Fibroblast of skin of back (primary cell): ENCODE measurements at places on chromosomes 4 and X.

GRCh38 chr4:25424539-25425228 lies 47.6 kb downstream of the ANAPC4 start:
- no peak for DNase-seq

GRCh38 chr4:150447356-150447755 lies 134.6 kb upstream of the MAB21L2 start:
- no peak for DNase-seq

DNA sequence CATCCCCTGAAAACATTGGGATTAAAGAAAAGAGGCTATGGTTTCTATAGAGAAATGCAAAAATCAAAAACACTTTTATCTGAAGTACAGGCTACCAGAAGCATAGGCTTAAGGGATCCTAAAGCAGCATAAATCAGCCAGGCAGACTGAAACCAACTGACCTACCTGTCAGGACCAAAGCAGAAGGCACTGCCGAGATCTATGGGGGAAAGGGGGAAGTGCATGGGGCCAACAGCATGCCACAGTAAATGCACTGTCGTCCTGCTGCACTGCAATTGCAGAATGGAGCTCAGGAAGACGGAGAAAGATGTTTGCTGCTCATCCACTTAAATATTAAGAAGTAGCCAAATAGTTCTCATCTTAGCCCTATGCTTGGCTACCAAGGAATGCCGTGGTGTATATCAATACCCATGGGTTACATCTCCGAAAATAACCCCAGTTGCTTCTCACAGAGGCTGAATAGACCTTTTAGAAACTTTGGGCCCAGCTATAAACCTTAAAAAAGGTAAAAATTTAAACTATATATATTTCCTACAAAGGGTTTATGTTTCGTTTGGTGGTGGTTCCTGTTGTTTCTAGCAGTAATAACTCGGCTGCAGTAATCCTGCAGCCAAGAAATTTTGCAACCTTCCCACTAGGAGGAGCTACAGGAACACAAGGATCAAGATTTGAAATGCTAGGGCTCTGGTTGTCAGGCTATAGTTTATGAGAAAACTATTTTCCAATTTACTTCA lies 312.2 kb upstream of the DIAPH2 start:
- peak; percentile 49 for DNase-seq

DNA sequence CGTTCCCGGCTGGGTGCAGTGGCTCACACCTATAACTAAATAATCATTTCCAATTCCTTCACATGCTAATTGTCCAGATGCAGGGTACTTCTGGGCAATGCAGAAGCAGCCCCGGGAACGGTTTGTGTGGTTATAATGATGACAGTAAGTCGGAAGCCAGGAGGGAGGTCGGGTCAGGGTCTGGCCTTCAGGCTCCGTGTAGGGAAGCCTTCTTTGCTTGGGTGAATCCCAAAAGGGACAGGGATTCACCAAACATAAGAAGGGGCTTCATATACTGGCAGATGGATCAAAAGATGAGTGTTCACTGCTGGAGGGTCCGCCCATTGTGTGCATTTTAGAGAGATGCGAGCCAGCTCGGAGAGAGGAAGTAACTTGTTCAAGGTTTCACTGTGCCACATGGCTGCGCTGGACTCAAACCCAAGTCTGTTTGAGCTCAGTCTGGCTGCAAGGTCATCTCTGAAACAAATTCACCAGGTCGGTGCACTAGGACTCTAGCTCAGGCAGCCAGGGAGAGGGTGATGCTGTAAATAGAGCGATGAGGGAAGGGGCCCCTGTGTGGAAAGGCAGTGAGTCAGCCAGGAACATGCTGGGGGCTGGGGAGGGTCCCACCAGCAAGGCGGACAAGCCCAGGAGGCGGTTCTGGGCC lies 4.8 kb upstream of the KIAA0232 start:
- DNase-seq = no peak

DNA sequence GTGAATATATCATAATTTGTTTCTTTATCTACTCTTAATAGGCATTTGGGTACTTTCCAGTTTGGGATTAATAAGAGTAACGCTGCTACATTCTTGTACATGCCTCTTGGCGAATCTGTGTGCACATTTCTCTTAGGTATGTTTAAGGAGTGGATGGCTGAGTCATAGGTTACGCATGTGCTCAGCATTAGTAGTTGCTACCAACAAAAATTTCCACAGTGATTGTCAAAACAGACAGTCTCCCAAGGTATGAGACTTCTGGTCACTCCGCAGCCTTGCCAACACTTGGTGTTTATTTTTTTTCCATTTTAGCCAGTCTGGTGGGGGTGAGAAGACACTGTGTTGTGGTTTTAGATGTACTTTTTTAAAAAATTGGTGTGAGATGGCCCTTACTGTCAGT lies 44.6 kb downstream of the FGFBP1 start:
- DNase-seq = peak; percentile 96

- DNase-seq = no peak
Observed at GRCh38 chr4:7738458-7739076, 201.1 kb downstream of the AFAP1 start.

DNA sequence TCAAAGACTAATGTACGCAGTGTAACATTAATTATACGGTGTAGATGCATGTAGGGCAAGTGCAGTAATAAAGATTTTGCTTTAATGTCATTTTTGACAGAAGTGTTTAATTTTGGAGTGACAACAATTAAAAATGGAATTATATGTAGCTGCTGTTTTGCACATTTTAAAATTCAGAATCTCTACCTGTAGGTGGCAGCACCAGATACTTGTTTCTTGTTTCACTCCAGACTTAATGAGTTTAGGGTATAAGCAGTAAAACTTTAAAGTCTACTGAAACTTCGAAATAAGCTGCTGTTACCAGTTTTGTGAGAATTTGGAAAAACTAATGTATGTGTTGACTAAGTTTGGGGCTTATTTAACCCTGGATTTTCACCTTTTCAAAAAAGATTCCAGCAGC lies 144.9 kb downstream of the POLA1 start:
- peak; percentile 29 for DNase-seq

- peak; percentile 17 for DNase-seq
Observed at GRCh38 chr4:24915121-24915922, 2.5 kb upstream of the CCDC149 start.

DNA sequence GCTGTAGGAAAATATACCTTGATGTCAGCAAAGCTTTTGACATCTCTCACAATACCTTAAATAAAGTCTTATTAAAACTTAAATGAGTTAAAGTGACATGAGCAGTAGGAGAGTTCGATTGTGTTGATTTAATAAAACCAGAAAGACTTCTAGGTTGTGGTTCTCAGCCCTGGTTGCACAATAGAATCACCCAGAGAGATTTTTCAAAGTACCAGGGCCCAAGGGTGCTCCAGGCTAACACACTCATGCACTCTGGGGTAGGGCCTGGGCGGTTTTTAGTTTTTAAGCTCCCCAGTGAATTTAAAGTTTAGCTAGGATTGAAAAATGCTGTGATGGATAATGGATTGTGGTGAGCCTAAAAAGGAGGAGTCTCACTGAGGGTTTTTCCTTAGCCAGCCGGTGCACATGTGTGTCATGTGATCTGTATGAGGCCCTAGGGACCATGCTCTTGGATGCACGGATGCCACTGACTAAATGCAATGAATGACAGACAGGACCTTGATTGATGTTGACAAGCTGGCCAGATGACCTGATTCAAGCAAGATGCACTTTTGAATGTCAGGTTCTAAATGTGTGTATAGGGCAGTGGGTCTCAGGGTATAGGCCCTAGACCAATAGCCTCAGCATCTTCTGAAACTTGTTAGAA lies 185.0 kb downstream of the PTTG2 start:
- DNase-seq = no peak

- DNase-seq = no peak
Observed at GRCh38 chr4:142874684-142875083, 28.6 kb upstream of the INPP4B start.

- peak; percentile 16 for DNase-seq
Observed at GRCh38 chr4:127709456-127709855, 20.7 kb upstream of the SLC25A31 start.

- DNase-seq = peak; percentile 83
Observed at GRCh38 chrX:153474718-153475117, 4.3 kb upstream of the HAUS7 start.

DNA sequence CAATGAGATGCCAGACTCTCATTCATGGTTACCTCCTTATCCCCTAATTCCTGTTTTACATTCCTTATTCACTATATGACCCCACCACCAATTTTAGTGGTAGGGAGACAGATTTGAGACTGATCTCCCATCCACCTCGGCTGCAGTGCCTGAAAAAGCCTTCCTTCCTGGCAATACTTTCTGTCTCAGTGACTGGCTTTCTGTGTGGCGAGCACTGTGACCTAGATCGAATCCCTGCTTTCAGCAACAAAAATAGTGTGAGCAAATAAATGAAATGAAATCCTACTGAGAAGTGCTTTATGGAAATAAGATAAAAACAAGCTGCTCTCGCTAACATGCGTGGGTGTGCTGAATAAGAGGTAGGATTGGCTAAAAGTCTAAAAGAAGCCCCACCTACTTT lies 165.3 kb downstream of the GPM6A start:
- DNase-seq = no peak

DNA sequence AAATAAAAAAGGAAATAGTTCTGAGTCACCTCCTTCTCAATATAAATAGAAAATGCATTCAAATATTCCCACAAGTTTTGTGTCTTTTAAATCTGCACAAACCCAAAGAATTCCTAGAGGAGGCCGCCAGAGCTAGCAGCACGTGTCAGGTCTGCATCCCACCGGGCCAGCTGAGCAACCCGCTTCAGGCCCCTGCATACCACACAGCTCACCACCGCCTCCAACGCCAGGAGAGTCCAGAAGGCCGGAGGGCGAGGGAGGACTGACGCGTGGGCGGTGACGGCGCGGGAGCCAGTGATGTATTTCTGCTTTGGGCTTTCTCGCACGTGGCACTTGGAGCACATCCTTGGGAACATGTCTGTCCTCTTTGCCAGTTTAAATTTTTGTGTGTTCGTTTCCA lies 61.9 kb upstream of the CLDN34 start:
- peak; percentile 62 for DNase-seq

DNA sequence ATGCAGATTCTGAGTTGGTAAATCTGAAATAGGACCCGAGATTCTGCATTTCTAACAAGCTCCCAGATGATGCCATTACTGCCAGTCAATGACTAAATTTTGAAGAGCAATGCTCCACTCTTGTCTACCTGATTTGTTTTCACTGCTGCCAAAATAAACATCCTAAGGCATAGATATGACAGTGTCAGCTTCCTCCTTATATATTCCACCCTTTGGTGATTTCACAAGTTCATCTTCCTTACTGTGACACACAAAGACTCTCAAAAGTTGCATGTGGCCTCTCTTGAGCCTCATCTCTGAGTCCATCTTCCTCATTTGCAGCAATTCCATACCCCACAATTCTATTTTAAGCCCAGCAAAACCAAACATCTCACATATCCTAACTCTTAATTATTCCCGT lies 110.9 kb downstream of the FBXW7 start:
- DNase-seq = no peak

DNA sequence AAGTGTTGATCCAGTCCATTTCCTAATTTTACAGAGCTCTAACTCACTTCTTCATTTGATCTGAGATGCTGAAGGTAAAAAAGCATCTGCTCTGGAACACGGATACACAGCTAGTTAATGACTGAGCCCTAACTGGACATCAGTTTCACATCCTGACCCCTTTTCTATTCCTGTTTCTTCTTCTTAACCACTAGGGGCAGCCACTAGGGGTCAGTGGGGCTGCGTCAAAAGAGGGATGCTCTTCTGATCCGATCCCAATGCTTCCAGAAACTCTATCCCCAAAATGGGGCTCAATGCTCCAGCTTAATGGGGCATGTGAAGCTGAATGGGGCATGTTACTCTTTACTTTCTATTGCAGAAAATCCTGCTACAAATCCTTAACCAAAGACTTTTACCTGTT lies 33.4 kb upstream of the PHKA2 start:
- peak; percentile 33 for DNase-seq

DNA sequence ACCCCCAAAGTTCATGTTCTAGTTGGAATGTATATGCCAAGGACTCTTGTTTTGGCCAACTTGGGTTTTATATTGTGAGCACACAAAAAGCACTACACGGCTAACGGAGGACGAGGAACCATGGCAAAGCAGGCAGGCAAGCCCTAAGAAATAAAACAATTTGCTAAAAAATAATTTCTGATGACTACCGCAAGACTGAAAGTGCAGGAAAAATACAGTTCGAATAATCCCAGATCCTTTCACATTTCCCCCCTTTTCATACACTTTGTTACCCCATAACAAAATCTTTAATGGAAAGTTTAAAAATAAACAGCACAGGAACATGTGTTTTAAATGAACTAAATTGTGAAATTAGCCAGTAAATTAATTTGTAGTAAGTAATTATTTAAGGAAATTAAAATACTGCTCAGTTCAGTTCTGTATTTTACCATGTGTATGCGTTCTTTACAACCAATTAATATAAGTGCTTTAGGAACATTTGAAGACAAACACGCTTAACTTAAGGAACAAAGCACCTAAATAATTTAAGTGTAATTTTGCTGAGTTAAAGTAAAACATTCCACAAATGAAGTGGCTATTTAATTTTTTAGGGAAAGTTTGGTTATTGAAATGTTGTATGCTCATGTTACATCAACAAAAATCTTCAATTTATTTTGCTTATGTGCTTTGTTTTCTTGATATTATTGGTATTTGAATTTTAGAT lies 12.4 kb upstream of the PITX2 start:
- no peak for DNase-seq

DNA sequence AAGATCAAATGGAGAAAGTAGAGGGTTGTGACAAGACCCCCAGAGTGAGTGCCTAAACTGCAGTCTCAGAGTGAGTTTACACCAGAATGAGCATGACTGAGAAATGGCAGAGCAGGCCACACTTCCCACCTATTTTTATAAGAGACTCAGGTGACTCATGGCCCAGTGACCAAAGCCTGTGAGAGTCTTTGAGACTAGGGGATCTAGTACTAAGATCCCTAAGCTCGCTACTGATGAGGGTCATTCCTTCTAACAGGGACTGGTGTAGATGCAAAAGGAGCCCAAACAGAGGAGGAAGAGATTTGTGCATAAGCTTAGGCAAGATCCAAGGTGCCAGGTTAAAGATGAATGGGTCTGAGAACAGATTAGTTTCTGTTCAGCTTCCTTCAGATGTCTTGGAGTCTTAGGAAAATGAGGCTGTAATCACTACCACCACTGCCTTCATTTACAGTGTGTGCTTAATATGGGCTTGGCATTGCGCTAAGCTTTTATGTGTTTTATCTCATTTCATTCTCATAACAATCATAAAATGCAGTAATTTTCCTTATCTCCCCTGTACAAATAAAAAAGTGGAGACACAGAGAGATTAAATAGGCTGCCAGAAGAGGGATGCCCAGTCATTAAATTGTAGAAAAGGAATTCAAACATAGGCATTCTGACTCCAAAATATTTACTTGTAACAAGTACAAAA lies 62.8 kb downstream of the RWDD4 start:
- DNase-seq = no peak

DNA sequence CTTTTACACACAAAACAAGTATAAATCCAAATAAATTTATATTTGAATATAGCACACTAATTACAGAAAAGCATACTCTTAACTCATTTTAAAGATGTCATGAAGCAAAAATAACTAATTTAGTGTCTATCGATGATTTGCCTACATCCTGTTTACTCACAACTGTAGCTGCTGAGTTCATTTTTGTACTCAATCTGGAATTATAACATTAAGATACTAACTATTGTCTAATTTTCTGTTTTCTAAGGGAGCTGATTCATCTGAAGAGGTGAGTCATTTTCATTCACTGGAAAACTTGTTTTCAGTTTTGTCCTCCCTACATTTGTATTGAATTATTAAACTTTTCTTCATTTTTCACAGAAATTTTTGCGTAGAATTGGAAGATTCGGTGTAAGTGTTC lies 3.7 kb downstream of the STATH start:
- no peak for DNase-seq

- peak; percentile 36 for DNase-seq
Observed at GRCh38 chr4:111923786-111924185, 221.5 kb upstream of the FAM241A start.
